ENCODE measurements at places on chromosomes 12 and 14.

GRCh38 chr12:42706321-42706720, 116.8 kb upstream of the PRICKLE1 start:
- no peak for DNase-seq

GRCh38 chr14:55426891-55427290, 13.5 kb downstream of the TBPL2 start:
- no peak for DNase-seq

DNA sequence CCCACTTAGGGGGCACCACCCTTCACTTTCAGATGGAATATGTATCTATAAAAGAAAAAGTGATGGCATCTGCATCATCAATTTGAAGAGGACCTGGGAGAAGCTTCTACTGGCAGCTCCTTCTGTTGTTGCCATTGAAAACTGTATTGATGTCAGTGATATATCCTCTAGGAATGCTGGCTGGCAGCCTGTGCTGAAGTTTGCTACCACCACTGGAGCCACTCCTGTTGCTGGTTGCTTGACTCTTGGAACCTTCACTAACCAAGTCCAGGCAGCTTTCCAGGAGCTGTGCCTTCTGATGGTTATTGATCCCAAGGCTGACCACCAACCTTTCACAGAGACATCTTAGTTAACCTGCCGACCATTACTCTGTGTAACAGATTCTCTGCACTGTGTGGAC, 44.7 kb downstream of the RIMKLB start:
- DNase-seq = no peak

GRCh38 chr12:92055877-92056276, 89.8 kb downstream of the BTG1 start:
- DNase-seq = no peak

- DNase-seq = no peak
Measured at GRCh38 chr14:90319173-90319572, 12.6 kb downstream of the NRDE2 start.

GRCh38 chr14:95207475-95208233, 50.3 kb upstream of the DICER1 start:
- DNase-seq = no peak

- DNase-seq = no peak
Measured at GRCh38 chr12:110278255-110278536, 2.9 kb upstream of the ATP2A2 start.

GRCh38 chr14:92785667-92786426, 8.3 kb upstream of the GOLGA5 start:
- DNase-seq = no peak

DNA sequence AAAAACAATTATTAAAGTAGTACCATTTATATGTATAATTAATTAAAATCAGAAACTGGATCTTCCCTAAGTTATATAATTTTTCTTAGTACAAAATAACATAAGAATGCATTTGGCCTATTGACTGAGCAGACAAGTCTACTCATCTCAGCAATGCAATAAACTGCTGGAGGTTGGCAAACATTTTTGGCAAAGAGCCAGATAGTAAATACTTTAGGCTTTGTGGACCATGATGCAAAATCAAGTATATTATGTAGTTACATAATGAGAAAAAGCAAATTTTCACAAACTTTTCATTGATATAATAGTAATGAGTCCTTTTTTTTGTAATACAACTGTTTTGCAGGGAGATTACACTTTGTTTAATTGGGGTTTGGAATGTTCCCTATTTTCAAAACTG, 30.9 kb downstream of the ERGIC2 start:
- no peak for DNase-seq

DNA sequence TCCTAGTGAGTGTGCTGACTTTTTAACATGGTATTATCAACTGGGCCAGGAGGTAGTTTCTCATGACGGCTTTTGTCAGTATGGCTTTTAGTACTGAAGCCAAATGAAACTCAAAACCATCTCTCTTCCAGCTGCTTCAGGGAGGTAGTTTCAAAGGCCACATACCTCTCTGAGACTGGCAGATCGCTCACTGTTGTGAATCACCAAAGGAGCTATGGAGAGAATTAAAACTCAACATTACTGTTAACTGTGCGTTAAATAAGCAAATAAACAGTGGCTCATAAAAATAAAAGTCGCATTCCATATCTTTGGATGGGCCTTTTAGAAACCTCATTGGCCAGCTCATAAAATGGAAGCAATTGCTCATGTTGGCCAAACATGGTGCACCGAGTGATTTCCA, 141.1 kb downstream of the HMGA2 start:
- DNase-seq = no peak

DNA sequence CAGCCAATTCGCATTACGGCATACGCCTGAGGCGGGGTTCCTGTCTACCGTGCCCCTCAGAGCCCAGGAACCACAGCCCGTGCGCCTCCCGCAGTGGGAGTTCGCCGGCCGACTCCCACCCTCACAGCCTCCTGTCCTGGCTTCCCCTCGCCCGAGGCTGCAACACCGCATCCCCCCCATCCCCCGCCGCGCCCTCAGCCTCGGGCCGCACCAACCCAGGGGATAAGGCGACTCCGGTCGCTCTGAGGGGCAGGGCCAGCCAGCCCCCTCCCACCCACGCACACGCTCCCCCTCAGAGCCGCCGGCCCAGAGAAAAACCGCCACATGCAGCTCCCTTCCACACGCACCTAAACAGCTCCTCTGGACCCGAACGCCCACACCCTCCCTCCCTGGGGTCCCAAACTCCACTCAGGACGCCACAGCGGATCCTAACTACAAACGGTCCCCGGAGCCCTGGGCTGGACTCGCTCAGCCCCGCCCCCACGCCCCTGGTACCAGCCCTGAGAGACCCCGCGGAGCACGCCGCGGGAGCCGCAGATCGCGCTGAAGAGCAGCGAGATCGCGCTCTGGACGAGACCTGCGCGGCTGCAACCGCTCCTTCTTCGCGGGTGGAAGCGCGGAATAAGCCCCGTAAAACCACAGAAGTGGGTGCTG, at the start of gene C14orf39:
C14orf39 (minus strand) TSS at position 466 of the 654 bp plus-strand sequence. CDS start 985 bp downstream, outside the sequence.
- peak; percentile 76 for DNase-seq

- no peak for DNase-seq
Measured at GRCh38 chr14:95635051-95635450, 51.2 kb upstream of the TCL1B start.

DNA sequence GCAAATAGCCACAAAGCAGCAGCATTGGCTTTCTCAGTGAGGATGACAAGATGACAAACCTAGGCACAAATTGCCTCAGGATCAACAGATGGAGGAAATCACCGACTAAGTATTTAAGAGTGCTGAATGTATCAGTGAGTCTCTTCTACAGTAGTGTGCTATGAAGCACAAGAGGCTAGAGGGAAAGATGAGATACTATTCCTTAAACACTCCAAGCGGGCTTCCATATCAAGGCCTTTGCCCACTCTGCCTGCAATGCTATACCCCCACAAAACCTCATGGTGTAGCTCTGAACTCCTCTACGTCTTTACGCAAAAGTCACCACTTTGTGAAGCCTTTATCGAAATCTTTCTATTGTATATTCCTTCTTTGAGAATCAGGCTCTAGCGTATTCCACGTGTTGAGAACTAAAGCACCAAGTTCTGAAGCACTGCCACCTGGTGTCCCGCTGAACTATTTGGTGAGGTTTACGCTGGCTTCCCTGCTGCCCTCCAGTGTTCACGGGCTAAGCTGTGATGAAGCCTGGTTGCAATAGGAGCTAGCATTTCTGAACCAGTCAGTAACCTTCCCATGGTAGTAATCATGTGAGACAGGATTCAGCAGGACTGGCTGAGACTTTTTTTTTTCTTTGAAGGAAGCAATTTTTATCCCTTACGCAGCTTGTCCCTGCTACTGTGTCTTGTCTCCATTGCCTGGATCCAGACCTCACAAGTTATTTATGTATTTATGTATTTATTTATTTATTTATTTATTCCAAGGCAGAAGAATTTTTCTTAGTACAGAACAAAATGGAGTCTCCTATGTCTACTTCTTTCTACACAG, 426.5 kb upstream of the OR4E1 start:
- DNase-seq = peak; percentile 55
